ENCODE measurements at places on chromosomes 3 and 15. TPM values are rescaled to one million over a fixed set of nuclear protein-coding genes. Genes with fewer than 3 reads are reported as not detected.

GRCh38 chr15:82139823-82140268 lies 94.0 kb upstream of the MEX3B start:
- DNase-seq, result no peak

Gene ACAN
- 2.4 TPM for total RNA-seq

GRCh38 chr3:194389269-194389668 lies 9.8 kb downstream of the GP5 start:
- DNase-seq, result no peak

Gene PLSCR4
- total RNA-seq, result 48.7 TPM

- no peak for DNase-seq
These were observed 31.3 kb downstream of the RPL39L start for GRCh38 chr3:187107989-187108388.

Gene CATSPER2
- total RNA-seq, result 2.9 TPM

DNA sequence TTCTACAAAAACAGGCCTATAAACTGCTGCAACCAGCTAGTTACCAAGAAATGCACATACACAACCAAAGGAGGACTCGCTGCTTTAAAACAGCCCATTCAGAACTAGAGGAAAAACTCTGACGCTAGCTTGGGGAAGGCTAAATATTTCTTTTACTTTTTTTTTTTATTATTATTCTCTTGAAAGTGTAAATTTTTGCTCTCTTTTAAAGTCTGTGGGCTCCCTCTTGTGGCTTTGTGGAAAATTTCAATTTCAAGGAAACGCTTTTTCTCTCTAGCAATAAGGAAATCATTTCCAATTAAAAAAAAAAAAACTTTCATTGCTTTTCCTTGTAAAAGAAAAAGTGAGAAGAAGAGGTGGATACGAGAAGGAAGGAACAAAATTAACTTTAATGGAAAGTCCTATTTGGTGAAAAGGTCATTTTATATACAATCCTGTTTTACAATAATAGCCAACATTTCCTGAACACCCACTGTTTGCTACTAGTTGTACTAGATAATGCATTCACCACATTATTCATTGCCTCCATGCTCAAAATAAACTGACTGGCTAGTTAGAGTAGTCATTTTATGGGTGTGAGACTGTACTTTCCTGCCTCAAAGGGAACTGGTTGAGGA lies 51.2 kb upstream of the SAMMSON start:
- no peak for DNase-seq

Gene THSD4
- 23.9 TPM for total RNA-seq

Measured in adrenal gland (tissue), 19 donors.